ENCODE measurements at places on chromosomes 3 and 15. TPM values are rescaled to one million over a fixed set of nuclear protein-coding genes. Genes with fewer than 3 reads are reported as not detected.

DNA sequence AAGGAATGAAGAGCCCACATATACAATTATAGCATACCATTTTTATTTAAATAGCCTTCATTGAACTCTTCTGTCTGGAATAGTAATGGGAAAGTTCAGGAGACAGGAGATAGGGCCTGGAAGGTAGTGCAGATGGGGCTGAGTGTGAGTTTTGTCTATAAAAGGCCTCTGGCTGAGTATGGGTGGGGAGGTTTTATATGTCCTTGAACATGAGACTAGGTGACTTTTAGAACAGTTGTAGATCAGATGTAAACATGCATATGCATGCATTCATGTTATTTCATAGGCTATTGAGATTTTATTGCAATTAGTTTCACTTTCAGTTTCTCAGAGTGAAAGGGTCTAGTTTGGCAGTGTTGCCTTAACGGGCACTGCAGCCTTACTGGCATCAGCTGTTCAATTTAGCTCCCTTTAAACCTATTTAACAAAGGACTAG lies 27.1 kb downstream of the CGGBP1 start:
- peak; percentile 56 for DNase-seq

- DNase-seq: no peak
Measured at GRCh38 chr15:72850833-72851232, 67.3 kb upstream of the ADPGK start.

DNA sequence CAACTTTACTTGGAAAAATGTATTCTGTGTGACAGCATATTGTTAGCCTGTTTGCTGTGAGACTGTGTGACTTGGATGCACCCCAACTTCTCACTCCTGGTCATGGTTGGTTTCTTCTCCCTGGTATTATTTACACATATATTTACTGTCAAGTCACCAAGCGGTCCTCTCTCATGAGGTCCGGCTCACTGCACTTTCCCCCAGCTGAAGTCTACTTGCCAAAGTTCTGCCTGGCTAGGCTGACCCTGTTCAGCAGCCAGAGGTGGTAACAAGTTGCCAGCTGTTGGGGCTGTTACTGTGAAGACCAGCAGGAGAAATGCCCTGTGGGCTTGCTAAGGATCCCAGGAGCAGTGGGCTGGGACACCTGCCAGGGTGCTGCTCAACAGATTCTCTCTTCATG lies 337.5 kb downstream of the MFSD1 start:
- no peak for DNase-seq

DNA sequence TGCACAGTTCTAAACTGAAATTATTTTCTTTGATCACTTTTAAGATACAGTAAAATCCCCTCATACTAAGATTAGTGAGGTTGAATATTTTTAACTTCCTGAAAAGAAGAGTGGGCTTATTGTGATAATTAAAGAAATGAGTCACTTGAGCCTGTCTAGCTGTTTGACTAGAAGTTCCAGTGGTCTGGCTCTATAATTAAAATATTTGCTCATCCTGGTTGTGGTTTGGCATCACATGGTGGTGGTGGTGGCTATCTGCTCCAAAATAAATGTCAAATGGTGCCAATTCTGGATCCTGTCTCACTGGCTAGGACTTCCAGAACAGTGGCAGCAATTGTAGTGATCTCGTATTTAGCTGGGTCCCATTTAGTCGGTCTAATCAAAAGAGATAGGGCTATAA lies 8.6 kb upstream of the TEX9 start:
- DNase-seq: no peak

DNA sequence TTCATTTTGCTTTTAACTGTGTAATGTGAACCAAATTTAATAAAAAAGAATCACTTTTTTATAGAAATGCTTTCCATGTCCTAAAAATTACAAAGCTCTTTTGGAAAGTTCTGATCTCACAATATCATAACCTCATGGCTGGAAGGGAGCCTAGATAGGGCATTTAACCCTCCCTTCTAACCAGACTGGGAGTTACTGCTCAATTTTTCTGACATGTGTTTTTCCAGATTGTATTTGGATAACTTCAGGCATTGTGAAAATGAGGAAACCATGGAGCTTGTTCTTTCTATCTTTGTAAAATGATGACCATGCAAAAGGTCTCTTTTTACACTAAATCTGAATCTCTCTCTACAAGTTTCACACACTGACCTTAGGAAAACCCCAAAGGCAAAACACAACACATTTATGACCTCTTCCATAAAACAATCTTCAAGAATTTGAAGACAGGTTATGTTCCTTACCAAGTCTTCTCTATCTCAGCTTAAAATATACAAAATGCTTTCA lies 508.8 kb downstream of the DIPK2A start:
- no peak for DNase-seq

DNA sequence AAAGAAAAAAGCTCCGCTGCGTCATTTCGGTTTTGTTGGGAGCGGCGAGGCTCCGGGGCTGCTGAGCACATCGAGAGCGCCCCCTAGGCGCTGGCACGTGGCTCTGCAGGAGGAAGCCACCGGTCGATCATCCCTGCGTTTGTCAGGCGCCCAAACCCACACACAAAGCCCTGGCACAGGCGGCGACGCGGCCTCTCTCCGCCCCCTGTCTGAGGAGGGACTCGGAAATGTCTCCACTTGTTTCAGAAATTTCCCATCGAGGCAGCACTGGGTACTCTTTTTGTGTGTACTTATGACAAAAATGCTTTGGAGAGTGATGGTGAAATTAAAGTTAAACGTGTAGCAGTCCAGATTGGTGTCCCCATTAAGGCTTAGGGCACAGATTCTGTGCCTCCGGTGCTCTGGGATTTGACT lies 407.3 kb upstream of the ONECUT1 start:
- peak; percentile 58 for DNase-seq

DNA sequence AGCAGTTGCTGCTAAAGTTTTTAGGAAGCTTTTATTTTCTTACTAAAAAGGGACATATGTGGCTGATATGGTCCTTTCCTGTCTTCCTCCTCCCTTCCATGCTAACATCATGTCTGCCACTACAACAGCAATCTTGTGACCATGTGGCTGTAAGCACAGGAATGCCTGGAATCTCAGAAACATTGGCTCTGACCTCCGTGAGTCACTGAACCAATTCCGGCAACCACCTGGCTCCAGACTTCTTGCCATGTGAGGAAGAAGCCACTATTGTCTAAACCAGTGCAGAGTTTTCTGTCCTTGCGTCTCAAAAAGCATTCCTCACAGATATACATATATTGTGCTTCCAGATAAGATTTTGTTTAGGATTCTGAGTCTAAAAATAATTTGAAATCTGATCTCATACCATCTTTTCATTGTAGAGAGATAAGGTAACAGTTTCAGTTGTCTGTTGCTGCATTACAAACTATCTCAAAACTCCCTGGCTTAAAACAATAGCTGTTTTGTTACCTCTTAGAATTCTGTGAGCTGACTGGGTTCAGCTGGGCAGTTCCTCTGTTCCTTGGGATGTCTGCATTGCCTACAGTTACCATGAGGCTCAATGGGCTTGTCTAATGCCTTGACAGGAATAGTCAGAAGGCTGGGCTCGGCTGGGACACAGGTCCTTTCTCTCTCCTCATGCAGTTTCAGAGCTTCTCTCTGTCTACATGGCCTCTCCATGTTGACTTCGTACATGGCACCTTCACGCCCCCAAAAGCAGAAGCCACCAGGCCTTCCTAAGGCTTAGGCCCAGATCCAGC lies 77.3 kb upstream of the MAGI1 start:
- DNase-seq: peak; percentile 95

GRCh38 chr3:52707585-52707984 lies 1.7 kb downstream of the SPCS1 start:
- DNase-seq: no peak

DNA sequence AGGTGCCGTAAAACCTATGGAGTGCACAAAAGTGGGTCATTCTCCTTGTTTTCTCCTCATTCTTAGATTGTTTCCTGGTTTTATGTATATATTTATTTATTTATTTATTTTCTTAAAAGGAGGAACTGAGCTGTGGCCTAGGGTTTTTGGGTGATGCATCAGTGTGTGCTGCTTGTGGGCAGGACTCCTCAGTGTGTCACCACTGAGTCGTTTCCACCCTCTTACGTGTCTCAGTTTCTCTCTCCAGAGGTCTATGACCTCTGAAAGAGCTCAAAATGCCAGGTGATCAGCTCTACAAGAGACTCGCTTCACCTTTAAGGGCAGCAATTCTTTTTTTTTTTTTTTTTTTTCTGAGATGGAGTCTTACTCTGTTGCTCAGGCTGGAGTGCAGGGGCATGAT lies 72.9 kb downstream of the CD200 start:
- DNase-seq: no peak

DNA sequence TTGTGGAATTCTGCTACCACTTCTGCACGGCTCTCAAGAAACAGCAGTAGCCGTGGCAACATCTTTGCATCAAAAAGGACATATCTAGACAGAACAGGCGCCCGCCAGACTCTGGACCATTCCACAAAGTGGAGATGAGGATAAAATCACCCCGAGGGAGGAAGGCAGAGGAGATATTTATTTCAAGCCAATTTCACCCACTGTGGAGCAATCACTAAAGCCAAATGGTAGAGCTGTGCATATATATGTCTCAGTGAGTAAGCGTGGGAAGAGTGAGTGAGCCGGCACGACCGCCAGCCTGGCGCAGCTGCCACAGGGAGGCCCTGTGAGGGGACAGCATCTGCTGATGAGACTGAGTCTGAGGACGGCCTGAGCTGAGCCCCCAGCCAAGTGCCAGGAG lies 111.3 kb downstream of the MEGF11 start:
- DNase-seq: no peak

DNA sequence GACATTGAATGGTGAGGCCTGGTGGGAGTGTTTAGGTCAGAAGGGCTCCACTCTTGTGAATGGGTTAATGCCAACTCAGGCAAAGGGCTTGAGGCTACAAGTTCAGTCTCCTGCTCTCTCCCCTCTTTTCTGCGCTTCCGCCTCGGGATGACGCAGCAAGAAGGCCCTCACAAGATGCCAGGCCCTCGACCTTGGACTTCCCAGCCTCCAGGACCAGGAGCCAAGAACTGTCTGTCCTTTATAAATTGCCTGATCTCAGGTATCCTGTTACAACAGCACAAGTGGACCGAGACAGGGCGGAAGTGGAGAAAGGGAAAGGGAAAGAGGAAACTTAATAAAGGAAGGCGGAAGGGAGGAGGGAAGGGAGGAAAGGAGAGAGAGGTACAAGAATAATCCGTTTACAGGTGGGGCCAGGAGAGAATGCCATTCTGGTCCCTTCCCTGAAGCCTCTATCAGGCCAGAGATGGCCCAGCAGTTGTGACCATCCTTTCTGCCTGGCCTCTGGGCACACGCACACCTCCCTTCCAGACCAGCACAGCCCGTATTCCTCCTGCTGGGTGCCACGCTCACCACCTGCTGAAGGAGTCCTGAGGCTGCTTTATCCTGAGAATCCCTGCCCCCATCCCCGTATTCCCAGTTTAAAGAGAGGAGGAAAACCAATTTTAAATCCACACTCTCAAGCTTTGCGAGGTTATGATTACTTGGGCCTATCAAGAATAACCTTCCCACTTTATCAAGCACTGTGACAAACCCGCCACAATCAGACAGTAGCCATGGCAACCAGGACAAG lies 64.2 kb downstream of the OXNAD1 start:
- no peak for DNase-seq

- no peak for DNase-seq
Measured at GRCh38 chr3:55069950-55070349, 142.1 kb upstream of the LRTM1 start.

DNA sequence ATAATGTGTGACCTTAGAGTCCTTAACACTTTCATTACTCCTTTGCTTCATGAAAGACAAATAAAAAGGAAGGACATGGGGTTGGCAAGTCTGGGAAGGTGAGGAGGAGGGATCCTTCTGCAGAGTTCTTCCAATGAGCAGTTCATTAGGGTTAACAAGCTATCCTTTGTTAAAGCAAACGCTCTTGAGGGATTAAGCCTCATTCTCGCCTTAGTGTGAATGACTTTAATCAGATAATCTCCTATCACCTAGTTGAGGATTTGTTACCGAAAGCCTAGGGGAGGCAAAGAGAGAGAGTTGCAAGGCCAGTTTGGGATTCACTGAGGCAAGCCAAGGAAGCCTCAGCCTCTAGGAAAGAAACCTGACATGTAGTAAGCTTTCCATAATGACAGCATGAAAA lies 7.4 kb upstream of the MBNL1 start:
- DNase-seq: no peak

- DNase-seq: peak; percentile 46
Measured at GRCh38 chr15:39358441-39359041, 222.3 kb upstream of the THBS1 start.

IGSF10 gene
- not detected for total RNA-seq

TF gene
- total RNA-seq: not detected

EIF2B5 gene
- 34.3 TPM for total RNA-seq

SLC51A gene
- not detected for total RNA-seq

Measured in lung microvascular endothelial cell (primary cell).